Left lobe of liver (tissue), 2 donors: ENCODE measurements at places on chromosomes 2 and 18. TPM values are rescaled to one million over a fixed set of nuclear protein-coding genes. Genes with fewer than 3 reads are reported as not detected.

DNA sequence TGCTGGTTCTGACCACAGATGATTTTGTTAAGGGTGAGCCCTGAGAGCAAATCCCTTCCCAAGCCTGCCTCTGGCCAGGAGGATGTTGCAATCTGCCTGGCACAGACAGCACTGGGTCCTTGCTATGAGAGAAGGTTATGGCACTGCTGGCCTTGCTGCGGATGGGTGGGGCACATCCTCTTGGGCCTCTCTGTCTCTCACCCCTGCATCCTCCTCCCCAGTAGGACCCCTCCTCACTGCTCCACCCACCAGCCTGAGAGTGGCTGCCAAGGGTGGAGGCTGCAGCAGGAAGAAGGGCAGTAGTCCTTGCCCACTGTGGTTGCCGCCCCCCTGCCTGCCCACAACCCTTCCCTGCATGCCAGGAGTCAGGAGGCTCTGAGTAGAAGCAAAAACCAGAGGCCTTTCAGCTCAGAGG, 180.9 kb downstream of the ZBTB7C start:
- peak; percentile 68 for DNase-seq

Gene MAP3K19
- not detected for total RNA-seq

Gene SATB2
- total RNA-seq = 5.8 TPM

Gene MC4R
- not detected for total RNA-seq

DNA sequence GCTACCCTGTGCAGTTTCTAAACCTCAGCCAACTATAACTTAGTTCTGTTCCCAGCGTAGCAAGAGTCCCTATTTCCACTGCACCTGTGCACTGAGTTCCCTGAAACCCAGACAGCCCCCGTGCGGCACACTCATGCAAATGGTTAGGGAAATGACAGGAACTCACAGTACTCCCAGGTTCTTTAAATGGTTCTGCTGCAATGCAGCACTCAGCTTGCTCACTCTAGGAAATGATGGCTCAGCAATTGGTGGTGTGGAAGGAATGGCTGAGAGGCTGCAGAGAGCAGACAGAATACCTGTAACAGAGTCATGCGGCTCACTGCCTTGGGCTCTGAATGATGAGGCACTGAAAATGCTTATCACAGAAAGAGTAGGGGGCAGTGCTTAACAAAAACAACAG, 143.0 kb downstream of the RAD51AP2 start:
- no peak for DNase-seq

DNA sequence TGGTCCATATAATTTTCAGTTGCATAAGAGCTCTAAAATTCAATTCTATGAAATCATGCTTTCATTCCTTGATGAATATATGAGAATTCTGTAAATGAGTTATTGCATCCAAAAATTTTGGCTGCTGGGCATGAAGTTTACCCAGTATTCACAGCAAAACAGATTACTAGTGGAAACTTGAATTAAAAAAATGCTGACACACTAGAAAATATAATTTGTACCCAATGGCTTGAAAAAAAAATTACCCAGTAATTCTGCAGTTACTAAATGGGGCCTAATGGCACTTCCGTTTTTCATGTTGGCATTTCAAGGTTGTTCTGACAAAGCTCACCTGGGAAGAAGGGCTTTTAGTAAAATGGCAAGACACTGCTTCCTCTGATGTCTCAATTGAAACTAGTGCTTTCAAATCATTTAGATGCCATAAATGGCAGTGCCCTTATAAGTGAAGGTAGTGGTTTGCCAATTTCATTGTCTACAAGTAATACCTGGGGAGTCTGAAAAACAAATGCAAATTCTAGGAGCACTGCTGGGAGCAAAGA, 343.6 kb downstream of the TDRD15 start:
- DNase-seq = no peak

DNA sequence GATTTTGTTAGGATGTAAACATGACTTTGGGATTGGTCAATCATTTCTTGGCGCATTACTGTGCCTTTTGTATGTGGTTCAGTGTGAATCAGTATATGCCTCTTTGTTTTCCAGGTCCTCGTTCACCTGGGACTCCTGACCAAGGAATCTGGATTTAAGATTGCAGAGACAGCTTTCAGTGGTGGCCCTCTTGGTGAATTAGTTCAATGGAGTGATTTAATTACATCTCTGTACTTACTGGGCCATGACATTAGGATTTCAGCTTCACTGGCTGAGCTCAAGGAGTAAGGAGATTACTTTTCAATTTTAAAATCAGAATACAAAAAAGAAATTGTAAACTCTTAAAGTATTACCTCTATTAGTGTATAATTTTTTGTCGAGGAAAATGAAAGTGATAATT, 87.6 kb downstream of the MGAT5 start:
- no peak for DNase-seq

GRCh38 chr2:30351116-30351515, 95.9 kb upstream of the LCLAT1 start:
- no peak for DNase-seq

Gene SMC6
- 8.5 TPM for total RNA-seq

DNA sequence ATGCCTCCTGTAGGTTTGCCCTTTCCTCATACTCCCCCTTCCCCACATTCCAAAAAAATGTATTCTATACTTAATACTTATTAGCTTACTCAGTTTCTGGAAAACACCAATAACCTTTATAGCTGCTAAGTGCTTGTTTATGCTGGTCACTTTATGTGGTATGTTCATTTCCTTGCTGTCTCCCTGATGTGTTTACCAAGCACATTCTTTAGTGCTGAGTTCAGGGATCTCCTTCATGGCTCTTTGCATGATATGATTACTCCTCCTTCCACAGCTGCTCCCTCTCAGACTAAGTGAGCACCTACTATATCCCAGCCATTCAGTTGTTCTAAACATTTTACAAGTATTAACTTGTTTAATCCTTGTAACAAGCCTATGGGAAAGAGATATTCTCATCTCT, 698.3 kb upstream of the FANCL start:
- DNase-seq = no peak

Gene ANKRD30BL
- total RNA-seq = not detected

- DNase-seq = no peak
Observed at GRCh38 chr2:130756053-130756873, 923 bp downstream of the AMER3 start.

- no peak for DNase-seq
Observed at GRCh38 chr2:63434024-63435001, 154.0 kb downstream of the WDPCP start.

GRCh38 chr2:115369400-115369799, 927.0 kb downstream of the DPP10 start:
- DNase-seq = no peak

Gene ARHGAP15
- total RNA-seq = 2.3 TPM

GRCh38 chr2:122028371-122029100, 273.1 kb downstream of the TSN start:
- DNase-seq = no peak

- DNase-seq = no peak
Observed at GRCh38 chr2:130806370-130806769, 30.3 kb upstream of the ARHGEF4 start.

GRCh38 chr2:111138839-111139238, 18.1 kb downstream of the BCL2L11 start:
- no peak for DNase-seq

GRCh38 chr2:202932425-202933138, 20.5 kb downstream of the CARF start:
- DNase-seq = no peak

- DNase-seq = no peak
Observed at GRCh38 chr2:35228584-35228983, 1127.0 kb upstream of the CRIM1 start.

Gene PRSS56
- total RNA-seq = not detected

Gene CFC1
- not detected for total RNA-seq

DNA sequence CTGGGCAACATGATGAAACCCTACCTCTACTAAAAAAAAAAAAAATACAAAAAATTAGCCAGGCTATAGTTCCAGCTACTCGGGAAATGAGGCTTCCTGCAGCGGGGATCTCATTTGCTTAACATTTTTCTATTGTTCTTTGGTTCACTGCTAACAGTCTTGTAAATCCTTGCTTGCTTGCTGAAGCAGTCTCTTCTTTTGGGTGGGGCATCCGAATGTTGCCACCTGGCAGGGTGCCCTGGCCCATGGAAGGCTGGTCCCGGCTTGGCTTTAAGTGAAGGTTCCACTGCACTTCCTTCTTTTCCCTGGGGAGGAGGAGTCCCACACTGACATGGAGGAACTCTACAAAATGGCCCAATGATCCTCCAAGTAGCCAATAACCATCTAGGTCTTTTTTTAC, 6.0 kb upstream of the ANKRD29 start:
- no peak for DNase-seq

Gene MTX2
- total RNA-seq = 7.6 TPM

DNA sequence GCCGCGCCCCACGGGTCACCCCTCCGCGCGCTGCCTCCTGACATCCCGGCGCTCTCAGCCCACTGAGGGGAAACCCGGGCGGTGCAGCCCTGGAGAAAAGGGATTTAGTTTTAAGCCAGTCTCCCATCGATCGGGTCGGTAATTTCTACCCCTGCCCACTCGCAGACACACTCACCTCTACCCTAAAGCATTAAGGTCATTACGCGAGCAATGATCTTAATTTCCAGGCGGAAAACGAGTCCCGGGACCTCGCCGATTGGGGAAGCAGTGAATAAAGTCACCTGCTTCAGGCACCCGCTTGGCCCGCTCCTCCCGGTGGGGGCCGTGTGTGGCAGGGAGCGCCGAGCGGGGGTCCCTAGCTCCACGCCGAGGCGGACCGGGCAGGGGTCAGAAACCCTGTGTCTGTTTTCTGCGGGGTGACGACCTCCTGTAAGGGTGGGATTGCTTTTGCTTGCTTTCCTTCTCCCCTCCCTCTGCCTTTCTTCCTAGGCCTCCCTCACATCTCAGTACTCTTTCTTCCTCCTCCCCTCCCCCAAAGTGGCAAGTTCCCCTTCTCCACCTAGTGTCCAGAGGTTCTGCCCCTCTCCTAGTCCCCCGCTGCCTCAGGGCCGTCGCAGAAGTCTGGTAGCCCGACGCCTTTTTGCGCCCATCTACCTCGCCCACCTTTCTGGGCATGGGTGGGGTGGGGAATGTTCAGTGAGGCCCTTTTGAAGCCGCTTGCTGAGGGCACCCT, 142.6 kb downstream of the MEIS1 start:
- DNase-seq = no peak

- no peak for DNase-seq
Observed at GRCh38 chr2:28828382-28828781, 17.7 kb downstream of the SPDYA start.

- no peak for DNase-seq
Observed at GRCh38 chr2:201093573-201093972, 21.8 kb downstream of the NDUFB3 start.

Gene NCKAP1
- total RNA-seq = 32.2 TPM

DNA sequence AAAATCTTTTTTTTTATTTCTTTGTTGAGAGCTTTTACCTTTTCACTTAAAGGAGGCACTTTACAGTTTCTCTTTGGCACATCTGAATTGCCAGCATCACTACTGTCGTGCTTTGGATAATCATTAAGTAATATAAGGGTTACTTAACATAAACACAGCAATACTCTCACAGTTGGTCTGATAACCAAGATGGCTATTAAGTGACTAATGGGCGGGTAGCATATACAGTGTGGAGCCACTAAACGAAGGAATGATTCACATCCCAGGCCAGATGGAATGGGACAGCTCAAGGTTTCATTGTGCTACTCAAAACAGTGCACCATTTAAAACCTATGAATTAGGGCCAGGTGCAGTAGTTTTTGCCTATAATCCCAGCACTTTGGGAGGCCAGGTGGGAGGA, 28.1 kb downstream of the USP37 start:
- DNase-seq = no peak

GRCh38 chr2:6724605-6725140, 141.0 kb downstream of the CMPK2 start:
- DNase-seq = no peak

Gene MC2R
- not detected for total RNA-seq

Gene VWC2L
- total RNA-seq = not detected

GRCh38 chr2:237057893-237058300, 27.8 kb upstream of the COPS8 start:
- no peak for DNase-seq

Gene LYG1
- total RNA-seq = 0.65 TPM

DNA sequence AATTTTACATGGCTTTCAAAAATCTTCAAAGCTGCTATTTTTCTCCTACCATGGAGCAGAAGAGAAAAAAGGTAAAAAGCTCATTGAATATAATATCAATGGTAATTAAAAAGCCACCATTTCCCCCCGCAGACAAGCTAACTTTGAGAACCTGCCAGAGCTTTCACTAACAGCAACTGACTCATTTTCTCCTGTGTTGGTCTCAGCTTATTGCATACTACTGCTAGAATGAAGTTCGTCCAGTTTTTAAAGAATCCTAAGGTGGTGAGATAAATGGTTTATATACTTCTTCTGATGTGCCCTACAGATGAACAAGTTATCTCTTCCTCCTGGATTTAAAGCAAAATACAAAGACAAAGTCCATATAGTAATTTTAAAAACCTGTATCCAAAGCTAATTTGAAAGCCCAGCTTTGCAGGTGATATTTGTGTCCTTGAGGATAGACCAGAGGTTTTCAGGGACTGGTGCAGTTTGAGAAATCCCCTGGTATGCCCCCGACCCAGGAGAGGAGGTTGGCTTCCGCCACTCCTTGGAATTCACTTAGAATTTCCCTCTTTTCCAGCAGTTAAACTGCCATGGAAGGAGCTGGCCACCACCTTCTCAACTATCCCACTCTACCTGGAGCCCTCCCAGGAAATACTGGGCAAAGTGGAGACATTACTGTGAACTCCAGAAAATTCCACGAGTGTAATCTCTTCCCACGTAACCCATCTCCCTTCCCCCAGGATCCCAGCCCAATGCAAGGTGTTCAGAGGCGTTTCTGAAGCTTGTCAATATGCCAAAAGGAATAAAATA, 17.5 kb downstream of the YPEL5 start:
- no peak for DNase-seq

DNA sequence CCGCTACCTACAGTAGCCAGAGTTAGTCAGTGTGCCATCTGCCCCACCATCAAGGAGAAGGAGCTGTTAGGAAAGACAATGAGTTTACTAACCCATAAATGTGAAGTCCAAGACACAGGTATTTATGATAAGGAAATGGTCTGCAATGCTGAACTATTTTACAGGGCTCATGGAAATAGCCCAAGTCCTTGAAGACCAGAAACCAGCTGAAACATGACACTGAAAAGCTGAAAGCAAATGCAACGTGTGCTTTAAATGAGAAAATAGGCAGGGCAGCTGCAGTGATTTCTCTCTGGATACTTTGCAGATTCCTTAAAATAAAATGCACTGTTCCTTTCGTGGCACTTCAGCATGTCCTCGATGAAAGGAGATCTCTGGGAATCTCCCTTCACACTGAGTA, 256.4 kb upstream of the TCF4 start:
- DNase-seq = no peak

DNA sequence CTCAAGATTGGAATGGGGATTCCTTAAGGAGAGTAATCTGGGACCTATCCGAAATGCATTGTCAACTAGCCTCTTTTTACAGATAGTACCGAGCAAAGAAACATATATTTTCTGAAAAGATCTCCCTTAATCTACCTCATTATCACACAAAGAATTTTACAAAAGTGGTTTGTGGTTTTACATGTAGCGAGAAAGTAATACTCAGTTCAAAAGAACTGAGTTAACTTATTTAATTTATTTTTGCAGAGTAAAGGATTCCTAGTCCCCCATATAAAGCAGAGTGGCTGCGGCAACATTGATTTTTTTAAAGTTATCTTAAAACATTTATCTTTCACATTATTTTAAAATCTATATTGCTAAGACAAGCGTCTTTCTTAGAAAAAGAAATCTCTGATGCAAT, 15.9 kb upstream of the SOS1 start:
- DNase-seq = no peak

- DNase-seq = no peak
Observed at GRCh38 chr2:79723830-79724229, 211.0 kb downstream of the CTNNA2 start.
